ENCODE measurements at places on chromosomes 16 and 17. TPM values are rescaled to one million over a fixed set of nuclear protein-coding genes. Genes with fewer than 3 reads are reported as not detected.

GRCh38 chr16:56231-56927, 2.8 kb downstream of the SNRNP25 start:
- no peaks in the 10 kb centered on the region for H3K36me3 ChIP-seq
- H3K4me3 ChIP-seq = peak overlapping the region; percentile 95

DNA sequence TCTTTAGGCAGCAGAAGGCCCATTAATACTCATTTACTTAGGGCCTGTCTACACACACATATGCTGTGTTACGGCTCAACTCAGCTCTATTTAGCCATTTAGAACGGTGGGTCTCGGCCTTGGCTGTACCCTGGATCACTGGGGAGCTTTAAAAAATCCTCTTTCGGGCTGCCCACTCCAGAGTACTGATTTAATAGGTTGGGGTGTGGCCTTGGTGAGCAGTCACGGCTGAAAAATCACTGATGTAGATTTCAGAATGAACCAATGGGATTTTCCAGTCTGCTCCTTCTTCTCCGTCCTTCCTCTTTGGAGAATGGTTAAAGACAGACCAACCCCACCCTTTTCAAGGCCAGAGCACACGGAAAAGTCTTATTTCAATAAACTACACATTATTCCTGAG, 223.5 kb downstream of the CCDC182 start:
- DNase-seq = no peak
- H3K27ac ChIP-seq = peak overlapping the region; percentile 75
- H3K4me1 ChIP-seq = peaks cover 48% of the 10 kb centered on the region
- no peak overlapping the region for H3K4me3 ChIP-seq
- no peaks in the 10 kb centered on the region for H3K36me3 ChIP-seq

DNA sequence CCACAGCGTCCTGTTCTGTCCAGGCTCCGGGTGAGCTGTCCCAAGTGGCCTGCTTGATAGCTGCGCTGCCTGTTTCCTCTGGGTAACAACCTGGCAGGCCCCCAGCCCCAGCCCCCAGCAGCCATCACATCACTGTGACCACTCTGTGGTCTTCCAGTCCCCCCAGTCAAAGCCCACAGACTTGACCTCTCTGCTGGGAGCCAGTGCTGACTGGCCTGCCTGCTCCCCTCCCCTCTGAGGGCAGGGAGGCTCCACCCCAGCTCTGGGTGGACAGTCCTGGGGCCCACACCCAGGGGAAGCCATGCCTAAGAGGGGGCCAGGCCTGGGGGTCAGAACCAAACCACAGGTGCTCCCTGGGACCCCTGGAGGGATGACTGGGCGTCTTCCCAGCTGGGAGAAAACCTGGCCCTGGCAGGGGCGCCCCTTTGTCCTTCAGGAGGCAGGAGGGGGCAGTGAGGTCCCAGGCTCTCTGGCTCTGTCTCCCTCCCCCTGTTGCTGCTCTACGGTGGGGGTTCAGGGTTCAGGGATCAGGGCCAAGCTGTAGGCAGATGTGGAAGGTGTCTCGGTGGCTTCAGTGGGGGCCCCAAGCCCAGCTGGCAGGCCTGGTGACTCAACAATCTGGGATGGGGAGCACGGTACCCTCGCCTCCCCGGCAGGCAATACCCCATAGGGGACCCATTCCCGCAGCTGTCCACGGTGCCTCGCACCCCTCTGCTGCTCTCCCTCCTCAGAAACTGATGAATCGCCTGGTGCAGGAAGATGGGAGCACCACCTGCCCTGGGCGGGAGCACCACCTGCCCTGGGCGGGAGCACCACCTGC, 1.8 kb upstream of the SLC16A3 start:
- H3K4me3 ChIP-seq = peak overlapping the region; percentile 87
- H3K27ac ChIP-seq = no peak overlapping the region
- H3K27me3 ChIP-seq = no peaks in the 10 kb centered on the region

CBFB gene
- 80.8 TPM for polyA plus RNA-seq

CTRB2 gene
- polyA plus RNA-seq = not detected

Data from naive B cell (primary cell).